Right lobe of liver (tissue), 6 donors: ENCODE measurements at places on chromosomes 12 and 14. TPM values are rescaled to one million over a fixed set of nuclear protein-coding genes. Genes with fewer than 3 reads are reported as not detected.

ARPC3 gene
- total RNA-seq = 118 TPM

HOXC12 gene
- total RNA-seq = not detected

DNA sequence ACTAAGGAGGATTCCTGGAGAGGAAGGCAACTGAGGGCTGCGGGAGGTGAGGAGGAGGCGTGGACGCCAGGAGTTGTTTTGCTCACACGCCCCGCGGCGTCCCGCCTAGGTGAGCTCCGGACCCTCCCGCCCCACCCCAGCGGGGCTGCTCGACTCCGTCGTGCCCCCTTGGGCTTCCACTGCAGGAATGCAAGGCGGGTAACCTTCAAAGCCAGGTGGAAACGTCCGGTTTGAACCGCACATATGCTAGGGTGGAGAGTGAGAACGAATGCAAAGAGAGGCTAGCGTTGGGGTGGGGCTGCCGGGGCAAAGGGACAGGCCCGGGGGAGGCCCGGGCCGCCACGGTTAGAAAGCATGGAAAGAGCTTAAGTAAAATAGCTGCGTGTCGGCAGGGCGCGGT lies 5.4 kb upstream of the DPPA3 start:
- no peaks in the 10 kb centered on the region for H3K27me3 ChIP-seq
- DNase-seq = no peak
- no peak overlapping the region for H3K27ac ChIP-seq
- no peak overlapping the region for H3K4me3 ChIP-seq

- DNase-seq = no peak
- no peak overlapping the region for H3K27ac ChIP-seq
- H3K27me3 ChIP-seq = no peaks in the 10 kb centered on the region
- no peak overlapping the region for H3K4me3 ChIP-seq
Measured at GRCh38 chr14:65421201-65421981, 8.9 kb downstream of the FUT8 start.

GRCh38 chr12:52662918-52663229 lies 10.9 kb upstream of the KRT2 start:
- H3K27me3 ChIP-seq = no peaks in the 10 kb centered on the region
- H3K27ac ChIP-seq = no peak overlapping the region
- no peaks in the 10 kb centered on the region for H3K36me3 ChIP-seq

- H3K27ac ChIP-seq = no peak overlapping the region
- H3K4me1 ChIP-seq = no peaks in the 10 kb centered on the region
- H3K27me3 ChIP-seq = no peaks in the 10 kb centered on the region
- no peak for DNase-seq
Measured at GRCh38 chr14:82055515-82056115, 522.0 kb upstream of the SEL1L start.
